ENCODE measurements at places on chromosomes 2 and 18.

- DNase-seq, result no peak
Observed at GRCh38 chr2:145159676-145160075, 639.8 kb upstream of the ZEB2 start.

DNA sequence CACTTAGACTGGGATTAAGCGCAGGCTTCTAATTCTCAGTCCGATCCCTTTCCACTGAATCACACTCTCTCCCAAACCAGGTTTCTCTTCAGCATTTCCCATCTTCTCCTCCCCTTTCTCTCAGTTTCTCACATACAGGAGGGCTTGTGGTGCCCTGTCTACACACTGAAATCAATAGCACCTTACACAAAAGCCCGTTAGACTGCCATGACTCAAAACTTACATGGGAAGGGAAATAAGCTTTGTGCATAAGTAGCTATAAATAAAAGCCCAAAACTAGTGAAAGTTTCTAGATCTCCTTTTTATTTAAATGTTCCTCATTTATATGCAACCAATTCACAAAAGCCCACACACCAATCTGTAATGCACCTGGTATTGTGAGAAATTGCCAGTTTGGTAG, 318.4 kb downstream of the TXNL1 start:
- no peak for DNase-seq

GRCh38 chr18:79453816-79454735, 58.3 kb downstream of the NFATC1 start:
- DNase-seq, result no peak

DNA sequence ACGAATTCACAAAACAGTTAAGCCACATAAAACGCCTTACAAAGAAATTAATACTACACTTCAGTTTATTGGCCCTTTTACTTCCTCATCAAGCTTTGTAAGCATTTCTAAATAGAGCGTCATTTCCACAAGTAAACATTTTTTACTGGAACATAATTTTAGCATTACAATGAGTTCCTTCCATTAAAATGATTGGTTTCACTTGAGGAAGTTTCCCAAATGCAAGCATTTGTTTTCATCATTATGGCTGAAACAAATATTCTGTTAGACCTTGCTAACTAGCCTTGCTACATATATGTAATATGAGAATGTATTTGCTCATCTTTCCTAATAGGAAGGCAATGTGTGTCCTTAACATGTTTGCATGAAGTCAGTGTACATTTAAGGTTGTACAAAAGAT, 579.1 kb downstream of the IRS1 start:
- DNase-seq, result no peak

GRCh38 chr2:173752152-173752551, 213.0 kb downstream of the SP3 start:
- DNase-seq, result no peak

DNA sequence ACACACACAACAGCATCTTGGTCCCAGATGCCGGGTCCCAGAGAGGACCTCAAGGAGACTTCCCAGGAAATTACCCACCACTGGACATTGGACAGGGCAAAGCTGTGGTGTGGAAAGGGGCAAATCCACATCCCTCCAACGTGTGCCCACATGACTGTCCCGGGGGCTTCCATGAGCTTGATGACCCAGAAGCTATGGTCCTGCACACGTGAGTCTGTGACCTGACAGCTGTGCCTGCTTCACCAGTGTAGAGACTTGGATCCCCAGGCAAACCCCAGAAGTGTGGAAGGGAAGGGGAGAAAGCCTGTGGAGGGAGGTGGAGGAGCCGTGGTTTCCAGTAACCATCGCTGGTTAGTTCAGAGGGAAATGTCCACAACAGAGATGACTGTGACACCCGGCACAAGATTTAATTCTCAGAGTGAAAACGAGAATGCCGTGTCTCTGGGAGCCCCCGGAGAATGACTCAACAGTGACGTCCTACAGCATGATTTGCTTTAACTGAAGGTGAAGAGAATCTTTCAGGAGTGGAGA, 19.1 kb upstream of the GPR55 start:
- peak; percentile 75 for DNase-seq

Data from GM12864 (cell line).